ENCODE measurements at places on chromosomes 5 and 9.

DNA sequence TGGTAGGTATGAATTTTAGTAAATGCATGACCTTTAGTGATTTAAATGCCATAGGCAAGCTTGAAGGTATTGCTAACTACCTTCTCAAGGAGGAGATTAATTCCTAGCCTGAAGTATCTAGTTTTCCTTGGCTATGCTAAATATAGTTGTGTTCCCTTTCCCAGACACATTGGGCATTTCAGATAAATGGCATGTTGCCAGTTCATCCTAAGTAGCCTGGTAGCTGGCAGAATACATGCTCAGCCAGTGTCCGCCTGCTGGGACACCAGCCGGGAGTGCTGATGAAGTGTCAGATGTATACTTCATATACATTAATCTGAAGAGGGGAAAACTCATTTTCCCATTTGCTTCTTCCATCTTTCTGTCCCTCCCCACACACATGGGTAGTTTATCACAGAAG, 196.9 kb downstream of the MAST4 start:
- DNase-seq = no peak

- peak; percentile 76 for DNase-seq
Measured at GRCh38 chr9:129550199-129550839, 70.6 kb downstream of the C9orf50 start.

GRCh38 chr5:35821513-35821912, 35.2 kb upstream of the IL7R start:
- DNase-seq = no peak

DNA sequence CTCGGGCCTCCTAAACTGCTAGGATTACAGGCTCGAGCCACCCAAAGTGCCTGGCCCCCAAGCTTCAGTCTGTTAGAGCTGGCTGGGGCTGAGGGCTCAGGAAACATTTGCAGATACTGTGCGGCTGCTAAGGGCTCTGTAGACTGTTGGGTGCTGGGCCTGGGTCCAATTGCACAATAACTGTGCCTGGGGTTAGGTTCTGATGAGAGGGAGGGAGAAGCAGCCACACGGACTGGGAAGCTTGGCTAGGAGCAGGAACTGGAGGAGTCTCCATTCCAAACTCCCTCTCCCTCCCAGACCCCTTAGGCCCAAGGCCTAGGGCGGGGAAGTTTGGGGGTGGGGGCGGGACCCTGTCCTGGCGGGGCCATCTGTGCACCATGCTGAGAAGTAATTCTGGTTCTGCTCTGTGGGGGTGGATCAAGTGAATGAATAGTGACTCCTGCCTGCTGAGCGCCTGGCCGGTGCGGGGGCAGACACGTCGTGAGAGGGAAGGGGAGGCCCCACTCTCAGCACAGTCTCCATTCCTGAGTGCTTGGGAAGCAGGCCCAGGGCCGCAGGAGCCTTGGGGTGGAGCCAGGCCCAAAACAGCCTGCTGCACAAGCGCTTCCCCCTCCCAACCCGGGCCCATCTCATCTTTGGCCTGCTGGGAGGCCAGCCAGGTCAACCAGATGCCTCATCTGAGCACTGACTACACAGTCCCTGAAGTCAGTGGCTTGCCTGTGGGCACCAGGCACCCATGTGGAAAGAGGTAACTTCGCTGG, 1.5 kb downstream of the ASS1 start:
- DNase-seq = peak; percentile 81

- DNase-seq = no peak
Measured at GRCh38 chr9:13786131-13786530, 506.6 kb upstream of the MPDZ start.

DNA sequence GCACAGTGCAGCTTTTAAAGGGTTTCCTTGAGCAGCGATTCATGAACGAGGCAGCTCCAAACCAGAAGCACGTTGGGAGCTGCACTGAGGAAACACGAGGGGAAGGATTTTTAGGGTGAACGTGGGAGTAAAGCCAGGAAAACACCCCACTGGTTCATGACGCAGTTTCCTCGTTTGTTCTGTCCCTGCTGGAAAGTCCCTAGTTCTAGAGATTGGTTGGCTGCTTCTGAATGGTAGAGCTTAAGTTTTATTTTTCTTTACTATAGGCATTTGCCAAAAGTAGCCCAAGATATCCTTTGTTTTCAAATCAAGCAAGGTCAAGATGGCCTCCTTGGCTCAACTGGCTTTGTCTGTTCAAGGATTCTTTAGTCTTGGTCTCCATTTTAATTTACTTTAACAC, 116.5 kb upstream of the CACNA1B start:
- no peak for DNase-seq

GRCh38 chr9:137372693-137373610, 50.0 kb downstream of the EXD3 start:
- peak; percentile 46 for DNase-seq

DNA sequence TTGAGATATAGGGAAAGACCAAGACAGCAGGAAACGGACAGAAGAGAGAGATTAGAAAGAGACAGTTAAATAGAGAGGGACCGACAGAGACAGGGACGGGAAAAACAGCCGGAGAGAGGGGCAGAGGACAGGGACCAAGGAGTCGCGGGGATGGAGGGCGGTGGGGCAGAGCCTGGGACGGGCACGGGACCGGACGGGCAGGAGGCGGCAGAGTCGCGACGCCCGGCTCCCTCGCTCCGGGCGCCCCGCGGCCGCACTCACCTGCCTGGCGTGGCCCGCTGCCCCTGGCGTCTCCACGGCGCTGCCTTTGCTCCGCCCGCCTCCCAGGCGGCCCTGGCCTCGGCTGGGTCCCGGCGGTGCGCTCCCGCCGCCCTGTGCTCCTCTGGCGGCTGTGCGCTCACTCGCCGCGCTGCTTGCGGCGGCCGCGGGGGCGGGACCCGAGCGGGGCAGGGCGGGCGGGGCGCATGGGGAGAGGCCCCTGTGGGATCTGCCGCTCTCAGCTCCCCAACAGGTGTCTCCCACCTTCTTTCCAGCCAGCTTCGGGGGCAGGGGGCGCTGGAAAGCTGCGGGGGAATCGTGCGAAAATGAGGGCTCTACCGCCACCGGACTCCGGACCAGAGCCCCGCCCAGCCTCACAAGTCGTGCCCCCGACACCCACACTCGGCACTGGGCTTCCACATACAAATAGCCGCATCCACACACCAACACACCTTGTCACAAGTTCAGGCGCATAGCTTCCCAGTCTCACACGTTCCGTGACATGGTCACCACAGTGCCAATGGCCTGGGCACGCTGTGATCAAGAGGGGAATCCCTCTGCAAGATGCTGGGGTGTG, at the start of gene ARID3C:
Gene ARID3C, minus strand, starts transcription at position 411 of the 835 bp plus-strand sequence. CDS start 1,052 bp downstream, outside the sequence.
- peak; percentile 34 for DNase-seq

GRCh38 chr9:35506359-35506758, 16.4 kb downstream of the RUSC2 start:
- DNase-seq = no peak

DNA sequence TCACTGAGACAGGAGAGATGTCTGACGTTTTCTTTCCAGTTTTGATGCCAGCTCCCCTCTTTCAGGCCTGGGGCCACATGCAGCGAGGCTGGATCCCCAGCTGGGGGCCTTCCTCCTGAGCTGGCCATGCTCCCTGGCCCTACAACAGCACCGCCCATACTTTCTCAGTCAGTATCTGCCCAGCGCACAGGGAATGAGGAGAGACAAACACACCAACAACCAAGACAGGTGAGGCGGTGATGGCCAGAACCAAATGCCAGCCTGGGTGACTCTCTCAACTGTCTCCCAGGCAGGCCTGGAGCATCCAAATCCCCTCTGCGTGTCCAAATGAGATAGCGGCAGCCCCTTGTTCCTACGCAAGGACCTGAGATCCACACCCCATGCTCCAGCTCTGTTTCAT, 109.6 kb downstream of the ROR2 start:
- no peak for DNase-seq

DNA sequence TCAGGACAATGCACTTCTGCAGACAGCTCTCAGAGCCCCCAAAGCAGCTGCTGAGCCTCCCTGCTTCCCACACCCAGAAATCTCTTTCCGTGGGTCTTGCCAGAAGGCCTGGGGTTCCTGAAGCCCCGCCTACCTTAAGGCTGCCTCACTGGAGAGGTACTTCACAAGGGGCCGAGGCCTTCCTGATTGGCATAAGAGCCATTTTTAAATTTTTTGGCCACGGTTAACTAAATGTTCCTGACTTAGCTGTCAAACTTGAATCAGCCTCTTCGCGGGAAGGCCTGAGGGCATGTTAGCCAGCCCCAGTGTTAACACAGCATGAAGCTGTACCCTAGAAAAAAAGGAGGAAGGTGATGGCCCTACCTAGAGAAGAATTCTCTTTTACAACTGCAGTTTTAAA, 20.7 kb upstream of the EPB41L4B start:
- DNase-seq = no peak

GRCh38 chr5:6759983-6760382, 46.8 kb downstream of the TENT4A start:
- no peak for DNase-seq

- DNase-seq = no peak
Measured at GRCh38 chr5:38376404-38376803, 118.0 kb downstream of the EGFLAM start.

DNA sequence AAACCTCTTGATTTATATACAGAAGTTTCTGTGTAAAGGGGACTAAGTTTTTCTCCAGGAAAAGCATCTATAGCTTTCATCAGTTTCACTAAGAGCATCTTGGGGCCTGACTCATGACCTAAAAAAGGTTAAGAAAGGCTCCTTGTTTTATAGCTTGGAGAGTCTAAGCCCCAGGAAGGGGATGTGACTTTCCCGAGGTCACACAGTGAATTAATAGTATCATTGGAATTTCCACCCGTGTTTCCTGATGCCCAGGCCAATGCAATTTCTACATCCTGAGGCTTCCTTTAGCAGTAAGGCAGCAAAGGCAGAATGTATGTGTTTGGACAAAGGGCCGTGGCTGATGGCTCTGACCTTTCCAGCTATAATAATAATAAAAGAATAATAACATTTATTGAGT, 8.6 kb downstream of the MORN5 start:
- no peak for DNase-seq

GRCh38 chr9:8223861-8224260, 424.3 kb upstream of the DMAC1 start:
- no peak for DNase-seq

GRCh38 chr5:4514067-4514648, 626.0 kb upstream of the ADAMTS16 start:
- DNase-seq = no peak

DNA sequence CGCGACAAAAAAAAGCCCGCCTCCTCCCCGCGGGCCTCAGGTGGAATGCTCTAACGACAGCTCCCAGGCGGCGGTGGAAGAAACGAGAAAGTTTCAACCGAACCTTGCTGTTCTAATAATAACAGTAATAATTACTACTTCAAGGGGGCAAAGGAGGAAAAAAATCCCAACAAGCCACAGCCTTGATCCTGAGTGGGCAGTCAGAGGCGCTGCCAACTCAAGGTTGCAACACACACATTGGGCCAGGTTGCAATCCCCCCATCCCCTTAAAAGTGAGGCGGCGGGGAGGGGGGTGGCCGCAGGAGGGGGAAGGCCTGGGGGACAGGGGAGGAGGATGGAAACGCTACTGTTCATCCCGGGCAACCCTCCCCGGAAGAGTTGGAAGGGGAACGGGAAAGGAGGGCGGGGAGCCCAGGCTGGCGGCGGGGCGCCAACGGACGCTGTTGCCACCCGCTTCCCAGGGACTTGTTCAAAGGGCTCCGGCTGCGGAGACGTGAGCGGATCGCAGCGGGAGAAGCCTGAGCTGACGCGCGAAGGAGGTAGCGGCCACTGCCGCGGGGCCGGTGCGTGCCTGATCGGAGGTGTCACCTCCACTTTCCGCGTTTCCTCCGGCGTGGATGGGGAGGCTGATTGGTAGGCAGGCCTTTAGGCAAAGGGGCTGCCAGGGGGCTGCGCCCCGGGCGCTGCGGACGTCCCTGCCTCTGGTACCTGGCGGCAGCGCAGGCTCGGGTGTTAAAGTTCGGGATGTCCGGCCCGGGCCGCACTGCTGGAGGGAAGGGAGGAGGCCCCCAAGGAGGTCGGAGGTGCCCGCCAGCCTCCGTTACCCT, 647 bp downstream of the SMARCA2 start:
- DNase-seq = peak; percentile 81

GRCh38 chr9:21477466-21477865, 4.6 kb downstream of the IFNE start:
- DNase-seq = no peak

DNA sequence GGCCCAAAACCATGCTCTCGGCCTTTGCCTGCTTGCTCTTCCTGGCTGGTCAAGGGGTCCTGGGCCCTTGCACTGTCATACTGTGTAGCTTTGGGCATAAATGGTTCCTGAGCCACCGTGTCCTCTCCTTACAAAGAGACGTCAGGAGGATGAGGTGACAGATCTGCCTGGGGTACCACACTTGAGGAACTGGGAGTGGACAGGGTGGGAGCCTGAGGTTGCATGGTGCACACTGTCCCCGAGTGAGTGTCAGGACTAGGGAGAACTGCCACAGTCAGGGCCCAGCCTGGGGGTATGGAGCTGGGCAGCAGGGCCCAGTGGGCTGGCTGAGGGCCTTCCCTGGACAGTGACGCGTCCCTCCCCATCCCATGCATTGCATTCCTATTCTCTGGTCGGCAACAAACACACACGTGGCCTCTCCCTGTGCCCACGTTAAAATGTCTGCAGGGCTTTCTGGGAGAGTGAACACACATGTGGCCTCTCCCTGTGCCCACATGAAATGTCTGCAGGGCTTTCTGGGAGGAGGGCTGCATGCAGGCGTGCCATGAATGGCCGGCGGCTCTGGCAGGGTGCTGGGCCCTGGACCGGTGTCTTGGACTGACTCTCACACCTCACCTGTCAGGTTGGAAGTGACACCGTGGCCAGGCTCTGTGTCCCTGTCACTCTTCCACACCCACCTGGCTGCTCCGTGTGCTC, 122.1 kb upstream of the COL5A1 start:
- DNase-seq = no peak

DNA sequence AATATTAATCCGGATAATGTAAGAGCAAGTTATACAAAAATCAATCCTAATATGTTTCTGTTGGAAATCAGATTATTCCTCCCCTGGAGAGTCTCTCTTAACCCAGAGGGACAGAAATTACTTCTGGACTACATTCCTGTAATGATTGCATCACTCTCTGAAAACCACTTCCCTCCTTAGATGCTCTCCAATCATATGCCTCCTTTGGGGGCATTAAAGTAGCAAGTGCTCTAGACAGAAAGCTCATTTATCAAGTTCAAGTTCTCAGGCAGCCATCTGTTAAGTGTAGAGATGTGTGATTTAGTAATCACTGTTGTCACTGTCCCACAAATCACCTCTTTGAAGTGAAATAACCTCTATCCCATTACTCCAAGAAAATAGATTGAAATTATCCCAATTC, 247.1 kb downstream of the SLCO4C1 start:
- no peak for DNase-seq

DNA sequence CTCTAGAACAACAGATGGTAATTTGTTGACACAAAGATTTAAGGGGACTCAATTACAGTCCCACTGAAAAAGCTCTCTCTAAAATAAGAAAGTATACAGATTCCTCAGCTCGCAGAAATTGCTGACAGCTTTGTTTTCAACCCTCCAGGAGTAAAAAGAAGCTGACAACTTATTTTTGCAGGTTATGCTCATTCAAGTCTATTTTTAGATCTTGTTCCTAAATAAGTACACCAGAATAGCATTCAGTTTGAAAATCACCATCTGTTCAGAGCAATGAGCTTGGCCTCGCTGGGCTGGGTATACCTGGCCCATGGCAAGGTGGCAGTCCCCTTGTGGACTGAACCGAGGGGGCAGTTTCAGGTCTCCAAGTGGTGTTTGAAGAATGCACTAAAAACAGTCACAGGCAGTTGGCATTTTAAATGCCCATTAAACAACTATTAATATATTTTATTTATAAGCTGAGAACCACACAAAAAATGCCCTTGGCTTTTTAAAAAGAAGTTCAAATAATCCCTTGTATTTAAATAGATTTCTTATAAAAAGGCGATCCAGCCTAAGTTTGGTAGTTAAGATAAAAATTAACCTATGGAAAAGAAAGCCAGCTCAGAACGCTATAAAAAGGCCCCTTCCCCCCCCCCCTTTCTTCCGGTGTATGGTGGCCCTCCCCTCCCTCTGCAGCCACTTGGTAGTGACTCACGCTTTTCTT, 169.2 kb downstream of the AUH start:
- DNase-seq = peak; percentile 39

Data from mucosa of descending colon (tissue), 3 donors.